ENCODE measurements at places on chromosomes 12 and 14.

DNA sequence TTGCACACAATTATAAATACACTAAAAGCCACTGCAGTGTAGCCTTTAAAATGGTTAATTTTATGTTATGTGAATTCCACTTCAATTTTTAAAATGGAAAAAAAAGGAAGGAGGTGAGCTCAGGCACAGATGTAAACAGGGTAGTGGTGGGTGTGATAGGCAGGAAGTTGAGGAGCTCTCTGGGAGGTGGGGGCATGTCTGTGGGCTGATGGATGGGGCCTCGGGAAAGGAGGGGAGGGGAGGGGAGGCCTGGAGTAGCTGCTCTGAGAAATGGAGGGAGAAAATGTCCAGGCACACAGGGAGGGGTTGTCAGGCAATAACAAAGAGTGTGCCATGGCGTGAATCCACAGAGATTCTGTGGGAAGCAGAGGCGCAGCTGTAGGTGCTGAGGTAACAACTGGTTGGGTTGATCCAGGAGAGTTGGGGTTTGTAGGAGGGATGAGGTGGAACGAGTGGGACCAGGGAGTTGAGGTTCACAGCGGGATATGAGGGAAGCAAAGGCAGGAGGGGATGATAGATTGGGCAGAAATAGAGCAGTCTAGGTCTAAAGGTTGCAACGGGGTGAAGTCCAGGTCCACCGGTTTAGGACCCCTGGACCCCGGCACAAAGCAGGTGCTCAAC, 57.2 kb downstream of the LTBP2 start:
- DNase-seq, result no peak

DNA sequence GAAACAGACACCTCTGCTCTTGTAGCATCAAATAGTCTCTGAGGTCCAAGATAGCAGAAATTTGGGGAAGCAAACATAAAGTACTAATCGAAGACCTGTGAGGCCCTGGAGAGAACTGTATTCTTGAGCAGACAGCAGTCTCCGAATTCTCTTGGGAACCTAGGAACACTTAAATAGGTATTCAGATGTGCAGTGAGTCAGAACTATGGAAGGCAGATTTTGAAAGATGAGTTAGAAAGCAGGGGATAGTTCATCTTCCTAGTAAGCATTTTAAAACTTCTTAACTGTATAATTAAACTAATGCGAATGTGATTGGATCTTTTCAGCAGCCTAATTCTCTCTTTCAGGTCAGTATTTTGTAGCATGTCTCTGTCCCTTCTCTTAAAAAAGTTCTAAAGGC, 30.6 kb downstream of the NAA30 start:
- DNase-seq, result no peak

DNA sequence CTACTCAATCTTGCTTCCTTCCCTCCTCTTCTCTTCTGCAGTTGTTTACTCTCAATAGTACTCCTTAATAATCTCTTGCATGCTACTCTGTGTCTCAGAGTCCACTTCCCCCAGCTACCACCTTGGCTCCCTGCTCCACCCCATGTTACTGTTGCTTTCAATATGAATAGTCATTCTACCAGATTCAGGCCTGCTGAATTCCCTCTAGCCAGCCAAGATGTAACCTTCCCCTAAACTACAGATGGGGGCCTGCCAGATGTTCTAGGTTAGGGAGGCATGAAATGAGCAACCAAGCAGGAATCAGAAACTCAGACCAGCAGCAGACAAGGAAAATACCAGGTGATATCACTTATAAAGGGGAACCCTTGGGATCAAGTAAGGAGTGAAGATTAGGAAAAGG, 392.1 kb upstream of the DDHD1 start:
- no peak for DNase-seq

DNA sequence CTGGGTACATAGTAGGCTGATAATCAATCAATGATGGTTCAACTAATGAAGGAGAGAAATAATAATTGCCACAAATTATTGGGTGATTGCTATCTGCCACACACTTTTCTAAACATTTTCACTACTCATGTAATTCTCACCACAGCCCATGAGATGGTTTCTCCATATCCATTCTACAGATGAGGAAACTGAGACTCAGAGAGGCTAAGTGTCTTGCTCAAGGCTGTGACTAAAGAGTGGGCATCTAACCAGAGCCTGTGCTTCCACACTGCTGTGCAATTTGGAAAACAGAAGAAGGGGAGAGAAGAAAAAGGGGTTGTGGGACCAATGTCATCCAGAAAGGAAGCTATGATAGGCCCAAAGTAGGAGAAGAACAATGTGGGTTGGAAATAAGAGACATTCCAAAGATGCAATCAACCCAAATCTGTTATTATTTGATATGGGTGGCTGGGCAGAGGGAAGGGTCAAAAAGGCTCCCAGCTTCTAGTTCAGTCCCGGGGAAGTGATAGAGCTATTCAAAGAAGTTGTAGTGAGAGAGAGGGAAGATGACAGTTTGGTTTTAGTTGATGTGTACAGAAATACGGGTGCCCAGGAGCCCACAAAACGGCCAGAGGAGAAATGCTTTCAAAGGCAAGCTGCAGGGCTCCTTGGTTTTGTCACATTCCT, 483 bp upstream of the NR1H4 start:
- no peak for DNase-seq

- DNase-seq, result no peak
These were observed 36.6 kb downstream of the GPR135 start for GRCh38 chr14:59428581-59429012.
